ENCODE measurements at places on chromosomes 1 and 21.

GRCh38 chr1:152760551-152761190 is 2.8 kb downstream of the KPRP start:
- DNase-seq: no peak

DNA sequence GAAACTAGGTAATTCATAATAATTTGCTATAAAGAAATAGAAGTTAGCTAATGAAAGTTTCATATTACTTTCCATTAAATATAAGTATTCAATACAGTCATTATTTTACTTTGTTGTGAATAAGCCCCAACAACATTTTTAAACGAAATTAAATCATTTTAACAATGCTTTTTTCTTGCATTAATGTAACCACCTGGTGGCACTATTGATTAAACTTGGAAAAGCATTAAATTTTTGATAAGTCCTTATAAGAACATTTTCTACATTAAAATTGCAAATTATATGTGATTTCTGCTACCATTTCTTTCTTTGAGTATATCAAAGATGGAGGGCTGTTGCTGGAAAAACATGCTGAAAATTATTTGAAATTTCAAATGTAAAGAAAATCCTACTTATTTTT is 918.8 kb upstream of the TMPRSS15 start:
- no peak for DNase-seq

GRCh38 chr1:194309269-194309668 is 1122.9 kb upstream of the B3GALT2 start:
- DNase-seq: no peak

DNA sequence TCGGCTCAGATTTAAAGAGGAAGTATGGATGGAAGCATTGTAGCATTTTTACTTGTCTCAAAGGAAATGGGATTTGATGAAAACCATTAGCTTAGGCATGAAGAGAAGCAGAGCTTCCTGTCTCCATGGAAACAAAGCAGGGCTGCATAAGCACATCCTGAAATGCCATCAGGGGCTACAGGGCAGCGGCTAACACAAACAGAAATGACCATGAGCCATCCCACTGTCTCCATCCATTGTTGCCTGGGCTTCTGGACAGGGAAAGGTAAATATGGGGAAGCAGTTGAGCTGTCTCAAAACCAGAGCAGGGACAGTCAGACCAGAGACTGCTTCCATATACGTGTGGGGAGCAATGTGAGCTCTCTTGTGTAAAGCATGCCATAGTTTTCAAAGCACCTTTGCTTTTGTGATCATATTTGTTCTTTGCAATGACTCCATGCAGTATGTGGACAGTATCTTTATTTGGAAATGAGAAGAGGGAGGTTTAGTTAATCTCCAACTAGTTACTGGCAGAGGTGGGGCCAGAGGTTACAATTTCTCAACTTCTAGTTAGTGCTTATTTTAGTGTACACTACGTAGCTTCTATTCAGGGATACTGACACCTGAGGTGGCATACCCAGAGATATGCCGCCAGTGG is 176.1 kb downstream of the CACNA1E start:
- no peak for DNase-seq

- no peak for DNase-seq
Observed at GRCh38 chr21:33856893-33857527, 58.6 kb downstream of the ATP5PO start.

DNA sequence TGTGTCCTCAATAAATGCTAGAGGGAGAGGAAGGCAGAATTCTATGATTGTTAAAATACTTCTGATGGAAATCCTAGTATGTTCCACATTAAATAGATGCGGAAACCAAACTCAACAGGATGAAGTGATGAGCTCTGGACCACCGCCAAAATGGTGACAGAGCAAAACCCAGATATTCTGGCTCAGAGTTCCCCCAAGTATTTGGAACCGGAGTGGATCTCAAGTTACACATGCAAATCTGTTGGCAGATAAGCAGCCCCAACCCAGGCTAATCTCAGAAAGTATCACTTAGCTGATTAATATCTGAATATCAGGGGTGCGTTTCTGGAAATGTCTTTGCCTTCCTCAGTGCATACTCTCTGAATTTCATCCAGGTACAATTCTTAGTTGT is 17.4 kb upstream of the GRHL3 start:
- no peak for DNase-seq

DNA sequence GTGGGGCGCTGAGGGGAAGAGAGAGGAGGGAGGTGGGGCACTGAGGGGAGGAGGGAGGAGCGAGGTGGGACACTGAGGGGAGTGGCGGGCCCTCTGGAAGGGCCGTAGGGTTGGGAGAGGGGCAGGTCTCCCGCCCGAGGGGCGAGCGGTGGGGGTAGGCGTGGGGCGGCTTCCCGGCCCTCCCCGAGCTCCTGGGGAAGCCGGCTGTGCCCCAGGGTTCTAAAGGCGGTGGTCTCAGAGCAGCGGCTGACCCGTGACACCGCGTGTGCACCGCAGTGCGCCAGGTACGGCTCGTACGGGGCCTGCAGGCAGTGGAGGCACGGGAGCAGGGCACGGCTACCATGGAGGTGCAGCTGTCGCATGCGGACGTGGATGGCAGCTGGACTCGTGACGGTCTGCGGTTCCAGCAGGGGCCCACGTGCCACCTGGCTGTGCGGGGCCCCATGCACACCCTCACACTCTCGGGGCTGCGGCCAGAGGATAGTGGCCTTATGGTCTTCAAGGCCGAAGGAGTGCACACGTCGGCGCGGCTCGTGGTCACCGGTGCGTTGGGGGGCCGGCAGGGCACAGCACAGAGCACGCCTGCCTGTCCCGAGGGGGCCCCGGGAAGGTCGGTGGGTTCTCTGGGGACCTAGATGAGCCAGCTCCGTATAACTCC is 68.5 kb downstream of the OBSCN start:
- DNase-seq: no peak

GRCh38 chr1:49013079-49013478 is 236.4 kb upstream of the BEND5 start:
- no peak for DNase-seq

GRCh38 chr1:189150624-189151023 is 1327.0 kb downstream of the BRINP3 start:
- DNase-seq: no peak

DNA sequence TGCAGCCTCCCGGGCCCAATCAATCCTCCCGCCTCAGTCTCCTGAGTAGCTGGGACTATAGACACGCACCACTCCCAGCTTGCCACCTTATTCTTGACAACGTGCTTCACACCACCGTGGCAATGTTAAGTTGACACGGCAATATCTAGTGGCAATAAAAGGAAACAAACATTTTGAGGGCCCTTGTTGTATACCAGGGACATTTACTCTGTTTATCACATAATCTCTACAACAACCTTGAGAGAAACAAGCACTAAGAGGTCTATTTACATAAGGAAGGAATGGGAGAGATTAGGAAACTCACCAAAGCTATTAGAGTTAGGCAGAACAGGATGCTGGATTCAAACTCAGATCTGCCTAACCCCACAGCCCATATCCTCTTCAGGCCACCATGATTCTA is 3.1 kb downstream of the KLHDC8A start:
- no peak for DNase-seq

DNA sequence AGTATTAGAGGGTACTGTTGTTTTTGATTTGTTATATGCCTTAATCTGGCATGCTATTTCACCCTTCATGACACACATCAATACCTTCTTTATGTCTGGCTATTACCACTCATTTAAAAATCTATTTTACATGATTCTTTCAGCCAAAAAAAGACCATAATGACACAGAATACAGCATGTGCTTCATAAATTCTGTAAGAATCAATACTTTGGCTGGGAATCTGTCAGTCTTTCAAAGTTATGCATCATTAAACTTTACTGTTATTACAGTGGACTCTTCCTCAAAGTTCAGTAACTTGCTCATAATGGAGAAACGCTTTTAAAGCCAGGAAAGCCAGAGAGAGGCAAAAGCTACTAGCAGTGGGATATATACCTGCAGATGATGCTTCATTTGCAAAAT is 247.2 kb upstream of the ADGRL2 start:
- no peak for DNase-seq

- peak; percentile 15 for DNase-seq
Observed at GRCh38 chr21:34974162-34974981, 74.7 kb downstream of the RUNX1 start.

- DNase-seq: no peak
Observed at GRCh38 chr1:193321242-193321840, 134.9 kb upstream of the B3GALT2 start.

DNA sequence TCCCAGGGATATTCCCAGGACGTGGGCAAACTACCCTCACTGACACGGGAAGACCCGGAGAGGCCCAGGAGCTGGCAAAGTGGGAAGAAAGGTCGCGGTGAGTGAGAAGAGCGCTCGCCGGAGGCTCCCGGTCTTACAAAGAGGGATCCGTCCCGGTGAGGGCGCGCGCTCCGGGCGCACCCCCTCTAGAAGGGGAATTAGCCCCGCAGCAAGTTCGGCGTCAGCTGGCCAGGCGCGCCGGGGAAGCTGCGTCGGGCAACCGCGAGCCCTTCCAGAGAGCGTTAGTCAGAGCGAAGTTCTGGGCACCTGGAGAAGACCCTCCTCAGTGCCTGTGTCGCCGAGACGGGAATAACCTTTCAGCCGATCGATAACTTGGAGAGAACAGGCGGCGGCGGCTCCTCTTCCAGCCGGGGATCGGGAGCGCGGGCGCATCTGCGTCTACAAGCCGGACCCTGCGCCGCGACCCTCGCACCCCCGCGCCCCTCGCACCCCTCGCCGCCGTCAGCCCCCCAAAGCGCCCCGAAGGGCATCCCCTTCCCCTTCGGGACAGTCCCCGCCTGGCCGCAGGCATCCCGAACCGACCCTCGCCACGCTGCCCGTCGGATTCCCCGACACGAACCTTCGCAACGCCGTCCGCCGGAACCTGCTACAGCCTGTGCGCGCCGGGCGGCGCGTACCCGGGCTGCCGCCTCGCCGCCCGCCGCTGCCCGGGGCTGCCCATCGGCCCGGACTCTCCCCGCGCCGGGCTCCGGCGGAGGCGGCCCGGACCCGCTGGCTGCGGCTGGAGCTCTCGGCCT is 485 bp downstream of the SIPA1L2 start:
- DNase-seq: peak; percentile 3

DNA sequence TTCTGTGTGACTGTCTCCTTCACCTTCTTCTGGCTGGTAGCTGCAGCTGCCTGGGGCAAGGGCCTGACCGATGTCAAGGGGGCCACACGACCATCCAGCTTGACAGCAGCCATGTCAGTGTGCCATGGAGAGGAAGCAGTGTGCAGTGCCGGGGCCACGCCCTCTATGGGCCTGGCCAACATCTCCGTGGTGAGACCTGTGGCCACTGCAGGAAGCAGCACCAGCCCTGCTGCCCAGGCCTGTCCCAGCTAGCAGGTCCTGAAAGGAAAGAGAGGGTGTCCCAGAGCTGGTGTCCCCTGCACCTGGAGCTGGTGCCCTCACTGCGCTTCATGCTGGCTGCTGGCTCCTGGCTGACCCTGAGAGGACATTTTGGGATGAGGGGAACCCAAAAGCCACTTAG is 5.9 kb upstream of the ATXN7L2 start:
- DNase-seq: no peak

DNA sequence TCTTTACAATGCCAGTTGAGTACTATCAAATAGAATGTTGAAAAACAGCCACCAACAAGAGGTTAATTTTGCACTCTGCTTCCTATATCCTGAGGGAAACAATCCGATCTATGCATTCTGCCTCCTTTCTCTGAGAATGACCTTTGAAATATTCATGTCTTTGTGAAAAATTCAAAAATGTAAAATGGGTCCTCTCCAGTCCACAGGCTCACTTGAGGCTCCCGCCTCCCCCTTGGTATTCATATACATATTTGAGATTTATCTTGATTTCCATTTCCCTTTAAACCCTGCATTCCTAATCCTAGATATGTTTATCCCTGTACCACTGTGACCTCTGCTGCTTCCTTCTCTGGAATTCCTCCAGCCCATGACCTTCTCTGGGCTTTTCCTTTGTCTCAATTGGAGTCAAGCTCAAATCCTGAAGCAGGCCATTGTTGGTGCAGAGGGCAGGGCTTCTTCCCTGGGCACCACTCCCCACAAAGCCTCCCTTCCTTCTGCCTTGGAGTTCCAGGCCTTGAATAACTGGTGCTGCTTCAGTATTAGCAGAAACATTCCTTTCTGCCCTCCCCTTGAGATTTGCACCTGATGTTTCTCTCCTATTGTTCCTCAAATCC is 296.8 kb downstream of the PBX1 start:
- DNase-seq: no peak

DNA sequence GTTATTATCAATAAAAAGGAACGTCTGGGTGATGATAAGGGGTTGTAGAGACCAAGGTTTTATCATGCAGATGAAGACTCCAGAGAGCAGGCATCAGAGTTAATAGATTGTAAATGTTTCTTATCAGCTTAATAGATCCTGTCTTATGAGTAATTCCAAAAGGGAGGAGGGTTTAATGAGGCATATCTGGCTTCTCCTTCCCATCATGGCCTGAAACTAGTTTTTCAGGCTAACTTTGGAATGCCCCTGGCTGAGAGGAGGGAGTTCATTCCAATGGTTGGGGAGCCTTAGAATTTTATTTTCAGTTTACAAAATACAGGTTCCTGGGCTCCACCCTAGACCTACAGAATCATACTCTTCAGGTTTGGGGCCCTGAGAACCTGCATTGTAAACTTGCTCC is 13.5 kb downstream of the PLA2G2D start:
- DNase-seq: no peak

- no peak for DNase-seq
Observed at GRCh38 chr1:5746611-5747425, 245.4 kb downstream of the NPHP4 start.

GRCh38 chr1:52556641-52557360 is 3.9 kb upstream of the TUT4 start:
- DNase-seq: no peak

- DNase-seq: no peak
Observed at GRCh38 chr1:41696381-41696780, 211.9 kb upstream of the EDN2 start.

DNA sequence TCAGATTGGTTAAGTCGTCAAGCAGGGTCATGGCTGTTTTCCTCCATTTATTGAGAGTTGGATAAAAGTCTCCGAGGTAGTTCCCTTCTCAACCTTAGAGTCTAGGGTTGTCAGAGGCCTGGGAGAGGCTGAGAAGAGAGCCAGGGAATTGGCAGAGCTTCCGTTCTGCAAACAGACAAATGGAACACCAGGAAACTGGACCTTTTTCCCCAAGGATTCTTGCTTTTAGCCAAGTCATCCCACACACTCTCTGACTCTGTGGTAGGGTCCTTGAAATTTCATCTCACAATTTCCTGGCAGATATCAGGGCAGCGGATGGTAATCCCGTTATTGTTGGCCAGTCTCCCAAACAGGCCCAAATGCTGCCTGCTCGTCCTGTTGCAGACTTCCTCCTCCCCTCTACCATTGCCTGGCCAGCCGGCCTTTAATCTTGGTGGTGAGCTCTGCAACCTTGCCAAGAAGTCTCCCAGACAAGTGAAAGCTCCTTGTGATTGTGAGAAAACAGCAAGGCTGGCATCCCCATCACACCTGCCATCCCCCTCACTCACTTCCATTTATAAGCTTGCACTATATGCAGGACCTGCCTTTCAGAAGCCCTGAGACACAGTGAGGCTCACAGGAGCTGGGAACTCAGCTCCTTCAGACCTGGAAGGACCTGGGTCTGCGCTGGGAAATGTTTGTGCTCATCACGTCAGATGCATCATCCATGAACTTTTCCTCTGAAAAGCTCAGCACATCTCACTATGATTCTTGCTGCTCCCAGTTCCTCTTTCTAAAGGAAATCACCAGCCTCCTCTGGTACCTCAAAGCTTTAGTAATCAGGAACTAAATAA is 13.7 kb upstream of the SRP9 start:
- DNase-seq: no peak

Data from T-helper 9 cell (primary cell).